RPMI7951 (cell line): ENCODE measurements at places on chromosomes 13 and 19. TPM values are rescaled to one million over a fixed set of nuclear protein-coding genes. Genes with fewer than 3 reads are reported as not detected.

ERCC2 gene
- total RNA-seq = 15.7 and 17.4 TPM in 2 replicates

ANGPTL8 gene
- total RNA-seq = not detected in 2 replicates

DMWD gene
- 14.2 and 20.6 TPM in 2 replicates for total RNA-seq

KCNC3 gene
- total RNA-seq = 0.12 TPM in 1 of 2 replicates, not detected in the other

SIAH3 gene
- total RNA-seq = not detected in 2 replicates

GRK1 gene
- total RNA-seq = not detected in 2 replicates

PABPC3 gene
- 0.10 and 0.12 TPM in 2 replicates for total RNA-seq

PTGER1 gene
- 0.60 TPM in 1 of 2 replicates, not detected in the other for total RNA-seq

GPC6 gene
- total RNA-seq = under 0.01 and 0.20 TPM in 2 replicates

GPR108 gene
- total RNA-seq = 39.8 and 55.9 TPM in 2 replicates

FXYD5 gene
- 258 and 338 TPM in 2 replicates for total RNA-seq

ZNF844 gene
- 3.5 and 5.2 TPM in 2 replicates for total RNA-seq

ATCAY gene
- total RNA-seq = not detected in 2 replicates

PDX1 gene
- total RNA-seq = not detected in 2 replicates

ZNF223 gene
- 3.6 and 5.3 TPM in 2 replicates for total RNA-seq

SYDE1 gene
- total RNA-seq = 15.0 and 23.3 TPM in 2 replicates

WDR88 gene
- not detected in 2 replicates for total RNA-seq

TEX26 gene
- not detected in 2 replicates for total RNA-seq
